Pancreas (tissue), 10 donors: ENCODE measurements at places on chromosomes 5 and 9. TPM values are rescaled to one million over a fixed set of nuclear protein-coding genes. Genes with fewer than 3 reads are reported as not detected.

GRCh38 chr5:172823840-172824362 is 10.2 kb upstream of the ERGIC1 start:
- no peak for DNase-seq
- H3K27ac ChIP-seq, result no peak overlapping the region
- H3K36me3 ChIP-seq, result no peaks in the 10 kb centered on the region
- no peak overlapping the region for H3K4me3 ChIP-seq

DNA sequence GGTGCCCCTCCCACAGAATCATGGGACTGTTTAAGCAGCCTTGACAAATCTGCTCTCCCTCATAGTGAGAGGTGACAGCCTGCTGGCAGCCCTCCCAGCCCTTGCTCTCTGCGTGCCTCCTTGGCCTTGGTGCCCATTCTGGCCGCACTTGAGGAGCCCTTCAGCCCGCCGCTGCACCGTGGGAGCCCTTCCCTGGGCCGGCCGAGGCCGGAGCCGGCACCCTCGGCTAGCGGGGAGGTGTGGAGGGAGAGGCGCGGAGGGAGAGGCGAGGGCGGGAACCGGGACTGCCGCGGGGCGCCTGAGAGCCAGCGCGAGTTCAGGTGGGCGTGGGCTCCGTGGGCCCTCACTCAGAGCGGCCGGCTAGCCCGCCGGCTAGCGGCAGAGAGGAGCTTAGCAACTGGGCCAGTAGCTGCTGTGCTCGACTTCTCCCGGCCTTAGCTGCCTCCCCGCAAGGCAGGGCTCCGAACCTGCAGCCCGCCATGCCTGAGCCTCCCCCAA is 125.9 kb upstream of the MYO10 start:
- H3K36me3 ChIP-seq, result no peaks in the 10 kb centered on the region
- no peak for DNase-seq
- H3K4me3 ChIP-seq, result no peak overlapping the region
- peaks cover 7% of the 10 kb centered on the region for H3K4me1 ChIP-seq
- no peak overlapping the region for H3K27ac ChIP-seq
- H3K27me3 ChIP-seq, result no peaks in the 10 kb centered on the region

- no peak overlapping the region for H3K27ac ChIP-seq
- no peak overlapping the region for H3K4me3 ChIP-seq
- H3K27me3 ChIP-seq, result no peaks in the 10 kb centered on the region
- H3K36me3 ChIP-seq, result no peaks in the 10 kb centered on the region
Measured at GRCh38 chr5:12013351-12013750, 109.1 kb upstream of the CTNND2 start.

- no peaks in the 10 kb centered on the region for H3K4me1 ChIP-seq
- no peak overlapping the region for H3K4me3 ChIP-seq
- peaks cover 8% of the 10 kb centered on the region for H3K27me3 ChIP-seq
- no peak for DNase-seq
Measured at GRCh38 chr9:126519660-126520420, 93.9 kb upstream of the LMX1B start.

DNA sequence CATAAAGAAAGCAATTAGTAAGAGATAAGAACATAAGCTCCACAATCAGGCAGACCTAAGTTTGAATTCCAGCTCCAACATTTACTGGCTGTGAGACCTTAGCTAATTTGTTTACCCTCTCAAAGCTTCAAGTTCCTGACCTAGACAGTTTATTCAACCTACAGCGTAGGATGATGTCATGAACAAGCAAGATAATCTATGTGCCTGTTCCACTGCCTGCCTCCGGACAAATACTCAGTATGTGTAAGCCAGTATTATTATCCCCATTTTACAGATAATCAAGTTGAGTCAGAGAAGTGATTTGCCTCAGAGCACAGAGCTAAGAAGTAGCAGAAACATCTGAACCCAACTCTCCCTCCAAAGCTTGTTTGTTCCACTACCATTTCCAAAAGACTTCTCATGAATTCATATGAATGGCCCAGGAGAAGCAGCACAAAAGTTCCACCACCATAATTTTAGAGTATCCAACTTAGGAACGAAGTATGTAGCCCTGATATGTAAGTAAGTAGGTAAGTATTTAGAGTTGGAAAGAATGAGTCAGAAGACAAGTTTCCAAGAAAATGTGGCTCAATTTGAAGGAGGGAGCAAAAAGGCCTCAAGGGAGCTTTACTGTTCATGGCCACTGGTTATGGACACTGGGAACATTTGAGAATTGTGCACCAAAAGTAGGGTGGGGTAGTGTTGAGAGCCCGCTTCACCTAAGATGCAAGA is 398.2 kb downstream of the NFIB start:
- no peaks in the 10 kb centered on the region for H3K27me3 ChIP-seq
- no peak overlapping the region for H3K27ac ChIP-seq
- no peaks in the 10 kb centered on the region for H3K36me3 ChIP-seq
- H3K4me1 ChIP-seq, result no peaks in the 10 kb centered on the region

GRCh38 chr9:110109333-110110092 is 98.4 kb downstream of the C9orf152 start:
- H3K27me3 ChIP-seq, result no peaks in the 10 kb centered on the region
- H3K4me1 ChIP-seq, result no peaks in the 10 kb centered on the region
- H3K36me3 ChIP-seq, result no peaks in the 10 kb centered on the region
- DNase-seq, result no peak
- no peak overlapping the region for H3K27ac ChIP-seq
- H3K4me3 ChIP-seq, result no peak overlapping the region

The RGP1 gene
- total RNA-seq, result 18.3 TPM

The NAIP gene
- 7.0 TPM for total RNA-seq
